Neural crest cell (in vitro differentiated cells): ENCODE measurements at places on chromosomes 12 and 14. TPM values are rescaled to one million over a fixed set of nuclear protein-coding genes. Genes with fewer than 3 reads are reported as not detected.

Gene ZBTB42
- total RNA-seq, result 2.2 and 2.7 TPM in 2 replicates

Gene ADCY6
- total RNA-seq, result 79.5 and 81.0 TPM in 2 replicates

Gene HOTAIR
- total RNA-seq, result not detected in 2 replicates

Gene KRT82
- not detected in 2 replicates for total RNA-seq

Gene LRRC9
- 1.0 and 1.8 TPM in 2 replicates for total RNA-seq

Gene IPO8
- total RNA-seq, result 43.5 and 51.5 TPM in 2 replicates

Gene TPH2
- total RNA-seq, result 0.09 and 0.23 TPM in 2 replicates

Gene ISM2
- 0.16 TPM in 1 of 2 replicates, not detected in the other for total RNA-seq

Gene ARHGEF25
- 41.2 and 43.8 TPM in 2 replicates for total RNA-seq

Gene CISTR
- total RNA-seq, result 0.61 TPM in 1 of 2 replicates, not detected in the other

Gene KRT71
- total RNA-seq, result not detected in 2 replicates

Gene RAN
- total RNA-seq, result 1,593 and 1,610 TPM in 2 replicates

Gene OTOGL
- 0.12 and 0.18 TPM in 2 replicates for total RNA-seq

DNA sequence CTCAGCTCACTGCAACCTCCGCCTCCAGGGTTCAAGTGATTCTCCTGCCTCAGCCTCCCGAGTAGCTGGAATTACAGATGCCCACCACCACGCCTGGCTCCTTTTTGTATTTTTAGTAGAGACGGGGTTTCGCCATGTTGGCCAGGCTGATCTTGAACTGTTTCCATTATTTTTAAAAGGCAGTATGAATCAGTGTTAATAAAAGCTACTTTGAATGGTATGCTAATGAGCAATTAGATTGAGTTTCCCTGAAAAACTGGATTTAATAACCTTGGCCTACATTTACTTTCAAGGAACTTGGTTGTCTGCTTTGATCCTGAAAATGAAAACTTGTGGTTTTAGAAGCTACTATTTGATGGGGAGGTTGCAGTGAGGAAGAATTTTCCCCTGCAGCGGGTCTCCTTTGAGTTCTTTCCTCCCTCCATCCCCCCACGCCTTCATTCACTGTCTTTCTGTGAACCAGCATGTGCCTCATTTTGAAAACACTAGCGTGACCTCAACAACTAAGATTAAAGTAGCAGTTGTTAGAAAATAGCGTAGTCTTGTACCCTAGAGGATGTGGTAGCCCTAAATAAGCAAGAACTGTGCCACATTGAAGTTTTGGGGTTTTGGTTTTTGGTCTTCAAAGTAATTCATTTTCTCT lies 17.8 kb upstream of the RPS6KA5 start:
- H3K4me1 ChIP-seq, result peaks cover 9% of the 10 kb centered on the region
- H3K36me3 ChIP-seq, result no peaks in the 10 kb centered on the region
- no peak overlapping the region for H3K4me3 ChIP-seq
- no peak overlapping the region for H3K27ac ChIP-seq
- no peaks in the 10 kb centered on the region for H3K27me3 ChIP-seq

- DNase-seq, result no peak
- peak overlapping the region; percentile 88 for H3K27ac ChIP-seq
- H3K36me3 ChIP-seq, result no peaks in the 10 kb centered on the region
- no peak overlapping the region for H3K4me3 ChIP-seq
- H3K4me1 ChIP-seq, result peaks cover 12% of the 10 kb centered on the region
Observed at GRCh38 chr14:72554401-72554800, 339.5 kb downstream of the DPF3 start.

- H3K36me3 ChIP-seq, result no peaks in the 10 kb centered on the region
- no peak overlapping the region for H3K27ac ChIP-seq
- no peak for DNase-seq
- no peaks in the 10 kb centered on the region for H3K27me3 ChIP-seq
Observed at GRCh38 chr14:97021001-97021400, 223.8 kb downstream of the VRK1 start.

GRCh38 chr14:81416981-81417380 lies 16.9 kb upstream of the STON2 start:
- no peak overlapping the region for H3K27ac ChIP-seq
- H3K4me3 ChIP-seq, result no peak overlapping the region
- DNase-seq, result no peak
- peaks cover 31% of the 10 kb centered on the region for H3K36me3 ChIP-seq
- no peaks in the 10 kb centered on the region for H3K4me1 ChIP-seq
- H3K27me3 ChIP-seq, result no peaks in the 10 kb centered on the region

DNA sequence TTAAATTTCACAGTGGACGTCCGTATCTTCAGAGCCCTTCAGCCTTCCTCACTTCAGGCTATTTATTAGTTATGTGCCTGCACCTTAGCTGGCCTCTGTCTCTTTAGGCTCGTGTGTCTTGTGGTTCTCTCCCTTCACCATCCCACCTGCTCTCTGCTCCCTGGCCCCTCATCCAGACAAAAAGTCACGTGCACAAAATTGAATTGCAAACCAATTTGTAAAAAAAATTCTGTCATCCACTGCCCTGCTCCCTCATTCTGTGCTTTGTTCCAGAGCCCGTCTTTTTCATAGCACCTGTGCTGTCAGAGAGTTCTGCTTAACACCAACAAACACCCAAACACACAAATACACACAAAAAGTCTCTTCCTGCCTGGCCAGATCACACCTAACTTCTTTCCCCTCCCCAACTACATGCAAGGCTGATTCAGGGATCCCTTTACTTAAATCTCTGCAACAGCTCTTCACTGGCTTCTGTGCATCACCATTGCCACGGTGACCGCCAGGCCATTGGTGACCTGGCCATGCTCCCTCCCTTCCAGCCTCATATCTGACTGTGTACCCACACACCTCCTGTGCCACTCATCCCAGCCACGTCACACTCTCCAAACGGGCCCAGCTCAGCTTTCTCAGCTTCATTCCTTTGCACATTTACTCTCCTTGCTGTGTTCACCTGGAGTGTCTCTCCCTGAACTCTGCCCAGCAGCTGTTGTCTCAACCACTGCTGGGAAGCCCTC lies 205.7 kb downstream of the TTC8 start:
- peaks cover 51% of the 10 kb centered on the region for H3K27me3 ChIP-seq
- no peak overlapping the region for H3K4me3 ChIP-seq
- H3K27ac ChIP-seq, result no peak overlapping the region
- no peaks in the 10 kb centered on the region for H3K4me1 ChIP-seq

DNA sequence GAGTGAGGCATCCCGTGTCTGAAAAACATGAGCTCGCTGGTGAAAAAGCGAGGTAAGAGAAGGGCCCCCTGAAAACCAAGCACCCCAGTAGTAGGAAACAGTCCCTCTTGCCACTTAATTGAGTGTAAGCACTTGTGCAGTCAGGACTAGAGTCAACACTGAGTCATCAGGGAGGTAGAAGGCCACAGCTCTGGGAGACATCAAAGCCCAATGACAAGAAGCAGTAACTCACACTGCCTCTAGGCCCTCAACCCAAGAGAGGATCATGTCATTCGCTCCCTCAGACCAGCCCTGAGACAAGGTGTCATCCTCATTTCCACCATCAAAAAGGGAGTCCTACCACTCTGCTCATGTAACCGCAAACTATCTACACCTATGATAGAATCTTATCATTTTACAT lies 17.8 kb downstream of the POMT2 start:
- no peak overlapping the region for H3K27ac ChIP-seq
- peaks cover 9% of the 10 kb centered on the region for H3K36me3 ChIP-seq
- H3K4me1 ChIP-seq, result peaks cover 48% of the 10 kb centered on the region
- H3K27me3 ChIP-seq, result no peaks in the 10 kb centered on the region
- DNase-seq, result no peak

DNA sequence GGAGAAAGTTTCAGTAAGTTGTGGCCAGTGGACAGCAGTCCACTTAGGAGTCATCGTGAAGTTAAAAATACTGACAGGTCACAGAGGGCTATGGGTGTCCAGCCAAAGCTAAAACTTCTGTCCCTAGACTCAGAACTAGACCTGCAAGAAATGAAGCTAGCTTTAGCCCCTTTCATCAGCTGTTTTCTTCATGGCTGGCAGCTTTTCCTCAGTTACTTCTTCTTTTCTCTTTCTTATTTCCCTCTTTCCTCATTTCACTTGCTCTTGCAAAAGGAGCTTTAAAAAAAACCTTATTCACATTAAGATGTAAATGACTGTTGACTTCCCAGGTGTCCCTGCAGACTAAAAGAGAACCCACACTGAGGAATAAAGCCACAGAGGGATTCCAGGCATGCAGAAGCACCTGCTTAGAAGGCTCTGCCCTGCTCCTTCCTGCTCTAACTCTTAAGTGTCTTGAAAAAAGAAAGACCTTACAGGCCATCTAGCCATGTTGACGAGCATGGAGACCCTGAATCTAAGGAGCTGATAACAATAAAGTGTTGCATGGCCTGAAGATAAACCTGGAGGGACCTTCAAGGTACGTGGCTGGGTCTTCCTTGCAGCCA lies 69.7 kb upstream of the CCND2 start:
- H3K4me3 ChIP-seq, result no peak overlapping the region
- H3K4me1 ChIP-seq, result no peaks in the 10 kb centered on the region
- no peaks in the 10 kb centered on the region for H3K36me3 ChIP-seq
- peaks cover 18% of the 10 kb centered on the region for H3K27me3 ChIP-seq
- H3K27ac ChIP-seq, result peak overlapping the region; percentile 87
- DNase-seq, result no peak

- H3K36me3 ChIP-seq, result no peaks in the 10 kb centered on the region
- H3K4me1 ChIP-seq, result no peaks in the 10 kb centered on the region
- H3K27me3 ChIP-seq, result no peaks in the 10 kb centered on the region
Observed at GRCh38 chr12:85519163-85519562, 239.1 kb downstream of the ALX1 start.

DNA sequence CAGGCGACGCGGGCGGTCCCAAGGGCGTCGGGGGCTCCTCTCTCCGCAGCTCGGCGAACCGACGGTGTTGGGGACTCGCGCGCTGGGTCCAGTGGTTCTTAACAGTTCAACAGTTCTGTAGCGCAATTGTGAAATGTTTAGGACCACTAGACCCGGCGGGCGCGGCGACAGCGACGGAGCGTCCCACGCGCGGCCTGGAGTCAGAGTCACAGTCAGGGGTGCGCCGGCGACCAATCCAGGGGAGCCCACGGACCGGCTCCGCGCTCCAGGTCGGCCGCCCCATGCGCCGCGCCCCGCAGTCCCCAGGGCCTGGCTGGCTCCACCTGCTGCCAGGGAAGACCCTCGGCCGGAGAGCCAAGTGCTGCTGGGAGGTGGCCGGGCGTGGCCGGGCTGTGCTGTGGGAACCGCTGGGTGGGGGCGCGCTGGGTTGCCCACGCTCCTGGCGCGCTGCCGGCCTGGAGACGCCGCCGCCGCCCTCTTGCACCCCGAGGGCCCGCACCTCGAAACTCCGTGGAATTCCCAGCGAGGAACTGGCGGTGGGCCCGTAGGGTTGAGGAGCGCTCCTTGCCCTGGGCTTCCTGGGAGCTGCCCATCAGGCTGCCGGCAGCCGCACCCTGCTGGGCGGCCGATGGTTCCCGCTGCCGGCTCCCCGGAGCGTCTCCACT lies 20.9 kb upstream of the KIF26A start:
- no peak overlapping the region for H3K27ac ChIP-seq
- no peaks in the 10 kb centered on the region for H3K36me3 ChIP-seq
- H3K4me1 ChIP-seq, result no peaks in the 10 kb centered on the region
- DNase-seq, result no peak

DNA sequence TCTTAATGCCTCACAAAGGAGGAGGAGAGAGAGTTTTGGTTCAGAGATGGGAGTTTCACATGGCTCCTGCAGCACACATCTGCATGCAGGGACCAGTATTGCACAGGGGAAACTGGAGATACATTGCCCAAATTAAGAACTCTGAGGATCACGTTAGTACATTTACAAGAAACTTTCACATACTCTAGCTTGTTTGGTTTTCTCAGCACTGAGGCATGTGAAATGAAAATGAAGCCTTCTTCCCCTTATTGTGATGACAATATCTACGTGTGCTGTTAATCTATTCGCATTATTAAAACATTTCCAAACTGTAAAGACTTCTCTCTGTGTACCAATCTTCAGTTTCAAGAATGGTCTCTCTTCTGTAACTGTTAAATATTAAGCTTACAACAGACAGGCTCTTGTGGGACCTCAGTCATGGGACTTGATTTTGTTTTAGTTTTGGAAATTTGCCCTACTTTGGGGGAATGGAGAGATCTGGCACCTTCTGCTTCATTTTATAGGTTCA lies 124.7 kb downstream of the DAAM1 start:
- DNase-seq, result no peak
- no peaks in the 10 kb centered on the region for H3K36me3 ChIP-seq
- no peaks in the 10 kb centered on the region for H3K27me3 ChIP-seq
- no peak overlapping the region for H3K27ac ChIP-seq
- H3K4me3 ChIP-seq, result no peak overlapping the region
- H3K4me1 ChIP-seq, result peaks cover 4% of the 10 kb centered on the region

DNA sequence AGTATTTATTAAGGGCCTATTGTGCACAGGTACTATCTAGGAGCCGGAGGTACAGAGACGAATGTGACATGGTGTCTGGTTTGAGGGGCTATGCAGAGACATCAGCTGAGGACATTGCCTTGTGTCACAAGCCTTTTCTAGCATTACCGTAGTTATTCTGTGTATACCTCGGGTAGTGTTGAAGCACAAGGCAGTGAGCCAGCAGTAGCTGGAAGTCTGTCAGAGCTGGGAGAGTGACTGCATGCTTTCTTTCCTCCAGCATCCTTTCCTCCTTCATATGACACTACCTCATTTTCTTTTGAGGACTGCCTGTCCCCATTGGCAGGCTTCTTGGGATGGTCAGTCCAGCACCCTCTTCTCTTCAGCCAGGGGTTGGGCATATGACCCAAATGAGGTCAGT lies 77.0 kb downstream of the POLR3B start:
- H3K27me3 ChIP-seq, result no peaks in the 10 kb centered on the region
- peaks cover 5% of the 10 kb centered on the region for H3K4me1 ChIP-seq
- peaks cover 17% of the 10 kb centered on the region for H3K36me3 ChIP-seq
- no peak for DNase-seq

- no peaks in the 10 kb centered on the region for H3K36me3 ChIP-seq
- no peak overlapping the region for H3K4me3 ChIP-seq
- peaks cover 40% of the 10 kb centered on the region for H3K4me1 ChIP-seq
- H3K27me3 ChIP-seq, result no peaks in the 10 kb centered on the region
- DNase-seq, result no peak
Observed at GRCh38 chr14:100440758-100441203, 117.6 kb downstream of the SLC25A47 start.

- no peaks in the 10 kb centered on the region for H3K36me3 ChIP-seq
- peaks cover 30% of the 10 kb centered on the region for H3K4me1 ChIP-seq
- H3K27ac ChIP-seq, result peak overlapping the region; percentile 97
- no peak for DNase-seq
- H3K4me3 ChIP-seq, result peak overlapping the region; percentile 94
Observed at GRCh38 chr12:104136577-104136976, 1.4 kb downstream of the NFYB start.

- H3K36me3 ChIP-seq, result no peaks in the 10 kb centered on the region
- peaks cover 6% of the 10 kb centered on the region for H3K4me1 ChIP-seq
- H3K27me3 ChIP-seq, result no peaks in the 10 kb centered on the region
- H3K27ac ChIP-seq, result no peak overlapping the region
Observed at GRCh38 chr14:100549834-100550625, 37.2 kb downstream of the BEGAIN start.
